ENCODE measurements at places on chromosomes 7 and 10.

DNA sequence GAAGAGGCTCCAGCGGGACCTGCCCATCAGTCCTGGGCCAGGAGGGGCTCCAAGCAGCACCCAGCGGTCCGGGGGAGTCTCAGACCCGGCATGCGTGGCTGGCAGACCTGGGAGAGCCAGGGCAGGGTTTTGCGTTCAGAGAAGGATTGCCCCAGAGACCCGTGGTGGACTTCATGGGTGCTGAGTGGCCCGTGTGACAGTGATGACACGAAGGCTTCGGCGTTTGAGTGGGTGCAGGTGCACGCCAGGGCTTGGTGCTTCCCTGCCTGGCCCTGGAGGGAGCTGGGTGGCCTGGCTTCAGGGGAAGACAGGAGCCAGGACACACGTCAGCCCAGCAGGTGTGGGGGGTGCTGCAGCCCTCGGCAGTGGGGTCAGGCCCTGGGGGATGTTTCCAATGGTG is 13.9 kb downstream of the ORAI2 start:
- DNase-seq, result no peak

DNA sequence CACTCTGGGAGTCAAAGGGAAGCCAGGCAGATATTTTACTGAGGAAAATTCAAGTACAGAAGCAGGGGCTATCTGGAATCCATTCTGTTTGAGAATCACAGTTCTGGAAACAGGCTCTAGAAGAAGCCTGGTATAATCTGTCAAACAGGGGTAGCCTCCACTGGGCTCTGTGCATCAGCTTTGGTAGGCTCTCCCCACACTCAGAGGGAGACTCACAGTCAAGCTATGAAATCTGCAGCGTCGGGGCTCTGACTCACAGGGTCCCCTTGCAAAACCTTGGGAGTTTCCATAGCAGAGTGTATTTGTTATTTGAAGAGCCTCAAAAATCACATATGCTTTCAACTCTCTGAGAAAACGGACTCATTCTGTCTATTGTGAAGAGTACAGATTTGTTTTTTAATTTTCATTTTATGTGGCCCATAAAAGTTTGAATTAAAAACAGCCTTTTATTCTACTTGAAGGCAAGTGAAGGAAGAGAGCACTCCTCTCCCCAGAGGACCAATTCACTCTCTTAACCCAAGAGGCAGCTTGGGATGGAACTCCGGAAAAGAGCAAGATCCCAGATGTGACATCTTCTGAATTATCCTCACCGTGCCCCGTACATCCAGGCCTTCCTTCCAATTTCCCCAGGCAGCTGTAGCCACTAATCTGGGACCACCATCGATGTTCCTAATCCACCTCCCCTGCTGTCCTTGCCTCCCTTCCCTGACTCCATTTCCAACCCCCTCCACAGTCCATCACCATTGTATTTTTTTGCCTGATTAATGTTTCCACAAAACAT is 590.9 kb upstream of the MGMT start:
- DNase-seq, result no peak

DNA sequence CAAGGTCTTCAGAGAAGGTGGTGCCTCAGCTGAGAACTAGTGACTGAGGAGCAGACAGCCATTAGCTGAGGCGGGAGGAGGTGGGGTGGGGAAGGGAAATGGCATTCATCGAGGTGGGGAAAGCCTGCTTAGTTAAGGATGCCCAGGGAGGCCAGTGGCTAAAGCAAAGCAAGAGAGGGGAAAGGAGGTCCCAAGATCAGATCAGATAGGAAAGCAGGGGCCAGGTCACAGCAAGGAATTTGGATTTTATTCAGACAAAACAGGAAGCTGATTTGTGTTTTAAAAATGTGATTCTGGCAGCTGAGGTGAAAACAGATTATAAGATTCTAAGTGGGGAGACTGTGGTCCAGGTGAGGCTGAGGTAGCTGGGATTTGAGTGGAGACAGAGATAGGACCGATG is 45.8 kb downstream of the CNNM1 start:
- no peak for DNase-seq

GRCh38 chr10:32377458-32378259 is 30.7 kb upstream of the EPC1 start:
- DNase-seq, result peak; percentile 92

GRCh38 chr7:78055599-78055998 is 257.0 kb downstream of the PHTF2 start:
- no peak for DNase-seq

DNA sequence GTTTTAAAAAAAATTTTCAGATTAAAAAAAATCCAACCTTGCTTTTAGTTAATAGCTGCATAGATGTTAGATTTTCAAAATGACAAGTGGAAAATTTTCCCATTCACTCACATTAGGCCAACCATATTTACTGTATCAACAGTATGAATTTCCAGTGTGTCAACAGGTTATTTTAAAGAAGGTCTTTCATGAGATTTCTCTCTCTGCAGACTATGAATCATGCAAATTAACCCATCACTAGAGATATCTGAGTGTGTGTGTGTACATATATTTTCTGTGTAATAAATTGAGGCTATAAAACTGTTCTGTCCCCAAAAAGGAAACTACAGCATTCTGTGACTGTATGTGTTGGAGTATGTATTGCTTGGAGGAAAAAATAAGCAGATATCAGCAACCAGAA is 305.6 kb downstream of the ARL4A start:
- no peak for DNase-seq

DNA sequence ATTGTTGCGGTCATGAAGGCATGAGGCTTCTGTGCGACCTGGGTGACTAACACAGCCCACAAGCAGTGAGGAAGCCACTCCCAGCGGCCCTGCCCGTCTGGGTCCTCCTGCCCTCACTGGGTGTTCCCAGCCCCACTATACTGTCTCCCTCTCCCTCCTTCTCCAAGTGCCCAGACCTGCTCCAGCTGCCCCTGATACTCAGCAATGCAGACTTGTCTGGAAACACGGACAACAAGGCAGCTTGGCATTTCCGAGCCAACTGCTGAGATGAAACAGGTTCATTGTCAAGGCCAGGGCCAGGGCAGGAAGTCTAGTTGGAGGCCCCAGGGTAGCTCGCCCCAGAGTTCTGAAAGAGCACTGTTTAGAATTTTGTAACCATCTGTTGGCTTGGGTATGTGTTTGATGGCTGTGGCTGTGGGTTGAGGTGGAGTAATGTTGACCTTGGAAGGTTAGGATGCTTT is 95.7 kb downstream of the RBM20 start:
- no peak for DNase-seq

GRCh38 chr7:132109769-132110168 is 466.5 kb downstream of the PLXNA4 start:
- DNase-seq, result no peak

- DNase-seq, result no peak
Observed at GRCh38 chr10:90204131-90204955, 503.0 kb downstream of the KIF20B start.

GRCh38 chr7:114426824-114427223 is 12.2 kb downstream of the FOXP2 start:
- no peak for DNase-seq

GRCh38 chr7:127396184-127396583 is 3.7 kb upstream of the ZNF800 start:
- peak; percentile 62 for DNase-seq

- DNase-seq, result no peak
Observed at GRCh38 chr7:130488392-130489139, 3.3 kb upstream of the MEST start.

GRCh38 chr7:12655161-12655560 is 32.3 kb upstream of the ARL4A start:
- DNase-seq, result no peak
